ENCODE measurements at places on chromosomes 4 and X. TPM values are rescaled to one million over a fixed set of nuclear protein-coding genes. Genes with fewer than 3 reads are reported as not detected.
A peak's percentile ranks its signal among the peaks of the same experiment; 100 is the strongest.

DNA sequence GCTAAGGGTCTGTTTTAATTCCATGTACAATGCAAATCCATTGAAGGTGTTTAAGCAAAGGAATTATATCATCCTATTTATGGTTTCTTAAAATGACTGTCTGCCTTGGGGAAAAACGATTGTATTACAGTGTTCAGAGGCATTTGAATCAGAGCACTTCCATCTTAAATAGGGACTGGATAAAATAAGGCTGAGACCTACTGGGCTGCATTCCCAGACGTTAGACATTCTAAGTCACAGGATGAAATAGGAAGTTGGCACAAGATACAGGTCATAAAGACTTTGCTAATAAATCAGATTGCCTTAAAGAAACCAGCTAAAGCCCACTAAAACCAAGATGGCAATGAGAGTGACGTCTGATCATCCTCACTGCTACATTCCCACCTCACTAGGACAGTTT, 1167.2 kb upstream of the PABPC4L start:
- no peaks in the 10 kb centered on the region for H3K36me3 ChIP-seq
- no peaks in the 10 kb centered on the region for H3K4me1 ChIP-seq
- H3K27me3 ChIP-seq, result no peaks in the 10 kb centered on the region
- H3K4me3 ChIP-seq, result no peak overlapping the region
- H3K27ac ChIP-seq, result no peak overlapping the region
- no peak for DNase-seq

DNA sequence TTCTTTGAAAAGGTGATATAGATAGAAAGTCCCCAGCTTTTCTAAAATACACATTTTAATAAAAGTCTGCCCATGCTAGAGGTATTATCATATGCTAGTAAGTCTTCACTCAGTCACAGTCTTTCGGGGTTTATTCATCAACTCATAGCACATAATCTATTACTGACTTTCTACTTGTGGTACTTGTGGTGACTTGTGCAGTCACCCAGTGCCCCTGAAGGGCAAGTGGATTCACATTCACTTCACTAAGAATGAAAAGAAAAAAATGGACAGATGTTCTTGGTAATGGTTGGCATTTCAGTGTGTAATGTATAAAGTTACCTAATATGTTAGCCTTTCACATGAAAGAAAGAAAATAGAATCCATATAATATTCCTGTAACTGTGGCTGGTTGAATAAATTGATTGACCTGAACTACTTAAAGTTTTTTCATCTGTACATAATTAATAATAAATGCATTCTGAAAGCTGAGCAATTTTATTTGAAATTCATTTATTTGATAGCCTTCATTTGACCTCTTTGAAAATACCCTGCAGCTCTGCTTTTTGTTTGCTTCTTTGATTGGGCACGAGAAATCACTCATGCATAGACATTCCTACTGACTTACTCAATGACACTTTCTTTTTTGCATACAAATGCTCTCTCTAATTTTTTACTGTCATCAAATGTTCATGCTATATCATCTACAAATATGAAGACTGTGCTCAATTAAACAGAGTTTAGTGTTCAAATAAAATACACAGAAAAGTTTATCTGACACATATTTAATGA, 39.5 kb upstream of the ZNF330 start:
- H3K4me1 ChIP-seq, result no peaks in the 10 kb centered on the region
- no peak overlapping the region for H3K27ac ChIP-seq
- H3K4me3 ChIP-seq, result no peak overlapping the region
- peaks cover 8% of the 10 kb centered on the region for H3K27me3 ChIP-seq
- no peak for DNase-seq

DNA sequence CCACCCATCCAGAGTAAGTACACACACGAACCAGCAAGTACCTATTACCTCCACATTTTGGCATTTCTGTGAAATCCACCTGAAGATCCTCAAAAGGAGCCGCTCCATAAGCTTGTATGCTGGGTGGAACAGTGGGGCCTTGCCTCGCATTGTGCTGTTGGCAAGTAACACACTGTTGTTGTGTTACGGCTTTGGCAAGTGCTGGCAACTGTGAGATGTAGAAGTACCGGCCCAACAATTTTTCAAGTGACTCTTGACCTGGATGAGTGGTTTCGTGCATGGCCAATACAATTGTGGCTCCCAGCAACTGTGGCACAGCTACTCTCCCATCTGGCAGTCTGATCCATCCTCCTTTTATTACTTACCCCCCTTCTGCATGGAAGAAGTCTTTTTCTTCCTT, 128.7 kb downstream of the CCNB3 start:
- H3K27ac ChIP-seq, result no peak overlapping the region
- DNase-seq, result no peak
- H3K36me3 ChIP-seq, result no peaks in the 10 kb centered on the region
- no peaks in the 10 kb centered on the region for H3K27me3 ChIP-seq

- H3K4me3 ChIP-seq, result no peak overlapping the region
- no peaks in the 10 kb centered on the region for H3K4me1 ChIP-seq
- no peak overlapping the region for H3K27ac ChIP-seq
- H3K27me3 ChIP-seq, result no peaks in the 10 kb centered on the region
- DNase-seq, result no peak
Observed at GRCh38 chr4:181475781-181476507, 767.3 kb upstream of the TENM3 start.

GRCh38 chr4:44777115-44777514, 50.8 kb upstream of the GNPDA2 start:
- H3K4me1 ChIP-seq, result no peaks in the 10 kb centered on the region
- no peaks in the 10 kb centered on the region for H3K36me3 ChIP-seq
- peaks cover 2% of the 10 kb centered on the region for H3K27me3 ChIP-seq
- H3K4me3 ChIP-seq, result no peak overlapping the region
- H3K27ac ChIP-seq, result no peak overlapping the region

DNA sequence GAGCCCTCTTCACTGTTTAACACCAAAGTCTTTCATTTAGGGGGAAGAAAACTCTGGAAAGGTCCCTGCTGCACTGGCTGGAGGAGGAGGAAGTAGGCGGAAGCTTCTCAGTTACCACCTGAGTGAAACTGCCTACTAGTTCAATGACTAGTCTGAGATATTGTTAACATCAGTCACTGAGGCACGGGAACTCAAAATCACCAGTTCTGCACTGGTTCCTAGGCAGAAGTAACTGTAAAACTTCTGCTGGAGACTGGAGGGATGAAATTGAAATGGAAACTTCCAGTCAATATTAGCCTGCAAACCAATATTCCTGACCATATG, 178.3 kb downstream of the SNCA start:
- no peaks in the 10 kb centered on the region for H3K27me3 ChIP-seq
- H3K4me1 ChIP-seq, result peaks cover 2% of the 10 kb centered on the region
- no peak overlapping the region for H3K4me3 ChIP-seq
- H3K36me3 ChIP-seq, result no peaks in the 10 kb centered on the region

DNA sequence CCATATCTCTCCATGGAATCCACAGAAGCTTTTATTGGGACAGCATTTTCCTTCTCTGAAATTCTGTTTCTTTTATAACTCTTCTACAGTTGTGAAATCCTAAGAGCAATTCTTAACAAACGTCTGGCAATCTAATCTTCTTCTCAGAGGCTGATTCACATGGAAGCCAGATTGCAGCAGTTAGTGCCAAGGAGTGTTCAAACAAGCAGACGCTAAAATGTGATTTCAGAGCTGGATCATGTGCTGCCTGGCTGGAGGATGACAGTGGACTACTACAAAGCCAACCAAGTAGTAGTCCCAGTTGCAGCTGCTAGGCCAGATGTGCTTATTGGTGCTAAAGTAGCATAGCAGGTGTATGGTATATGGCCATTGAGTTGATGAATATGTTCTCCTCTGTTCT, 27.7 kb upstream of the GLRB start:
- H3K4me1 ChIP-seq, result no peaks in the 10 kb centered on the region
- no peaks in the 10 kb centered on the region for H3K36me3 ChIP-seq
- H3K27me3 ChIP-seq, result no peaks in the 10 kb centered on the region
- DNase-seq, result no peak
- no peak overlapping the region for H3K27ac ChIP-seq

GRCh38 chr4:152554742-152555141, 18.9 kb upstream of the FBXW7 start:
- H3K27me3 ChIP-seq, result no peaks in the 10 kb centered on the region
- H3K4me1 ChIP-seq, result peaks cover 57% of the 10 kb centered on the region
- H3K4me3 ChIP-seq, result no peak overlapping the region
- H3K27ac ChIP-seq, result peak overlapping the region; percentile 97
- DNase-seq, result peak; percentile 18

DNA sequence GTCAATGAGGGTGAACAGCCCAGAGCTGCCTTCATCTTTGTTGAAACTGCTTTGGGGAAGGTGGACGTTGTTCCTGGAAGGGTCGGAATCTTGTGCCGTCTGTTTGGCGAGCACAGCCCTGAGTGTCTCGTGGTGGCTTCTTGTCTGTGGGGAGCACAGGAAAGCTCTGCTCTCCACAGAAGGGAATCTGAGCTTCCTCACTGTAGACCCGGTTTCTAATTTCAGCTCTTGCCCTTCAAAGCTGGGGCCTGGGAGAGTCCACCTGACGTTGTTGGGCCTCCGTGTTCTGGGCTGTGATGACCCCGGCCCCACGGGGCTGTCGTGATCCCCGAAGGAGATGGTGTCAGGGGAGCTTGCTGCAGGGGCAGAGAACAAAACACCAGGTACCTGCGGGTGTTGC, 47.5 kb downstream of the SORCS2 start:
- H3K4me1 ChIP-seq, result no peaks in the 10 kb centered on the region
- DNase-seq, result no peak
- H3K4me3 ChIP-seq, result no peak overlapping the region
- H3K36me3 ChIP-seq, result no peaks in the 10 kb centered on the region
- H3K27me3 ChIP-seq, result peaks cover 2% of the 10 kb centered on the region
- H3K27ac ChIP-seq, result no peak overlapping the region

TMPRSS11A gene
- not detected for total RNA-seq

SMR3B gene
- not detected for total RNA-seq

AGTR2 gene
- not detected for total RNA-seq

RGN gene
- not detected for total RNA-seq

GPC3 gene
- 0.86 TPM for total RNA-seq

TMEM47 gene
- not detected for total RNA-seq

NR3C2 gene
- total RNA-seq, result 5.8 TPM

ALB gene
- not detected for total RNA-seq
